NCI-H1436 treated with DMSO at 0.1 percent for 48 hours (cell line): ENCODE measurements at places on chromosomes 1 and 21.

DNA sequence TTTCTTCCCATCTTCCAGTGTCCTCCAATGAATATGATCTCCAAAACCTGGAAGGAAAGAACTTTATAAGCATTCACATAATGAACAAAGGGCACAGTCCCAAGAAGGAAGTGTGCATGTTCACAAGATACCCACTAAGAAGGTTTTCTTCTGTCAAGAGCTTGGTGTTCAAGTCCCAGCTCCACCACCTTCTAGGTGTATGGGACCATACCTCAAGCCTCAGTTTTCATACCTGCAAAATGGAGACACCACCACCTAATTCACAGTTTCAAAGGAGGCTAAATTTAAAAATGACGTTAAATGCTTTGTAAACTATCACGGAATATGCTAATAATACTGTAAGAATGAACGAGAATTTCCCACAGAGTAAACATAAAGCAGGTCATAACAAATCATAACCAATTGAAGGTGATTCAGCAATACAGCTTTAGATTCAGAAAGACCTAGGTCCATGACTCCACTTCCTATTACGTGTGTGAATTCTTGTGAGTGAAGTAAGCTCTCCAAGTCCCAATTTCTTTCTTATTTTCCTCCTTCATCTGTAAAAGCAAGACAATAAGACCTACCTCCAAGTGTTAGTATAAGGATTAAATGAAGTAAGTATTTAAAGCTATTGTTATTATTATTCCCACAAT is 8.1 kb upstream of the KTI12 start:
- DNase-seq = no peak

GRCh38 chr1:171597203-171597602 is 24.8 kb upstream of the MYOCOS start:
- DNase-seq = no peak

DNA sequence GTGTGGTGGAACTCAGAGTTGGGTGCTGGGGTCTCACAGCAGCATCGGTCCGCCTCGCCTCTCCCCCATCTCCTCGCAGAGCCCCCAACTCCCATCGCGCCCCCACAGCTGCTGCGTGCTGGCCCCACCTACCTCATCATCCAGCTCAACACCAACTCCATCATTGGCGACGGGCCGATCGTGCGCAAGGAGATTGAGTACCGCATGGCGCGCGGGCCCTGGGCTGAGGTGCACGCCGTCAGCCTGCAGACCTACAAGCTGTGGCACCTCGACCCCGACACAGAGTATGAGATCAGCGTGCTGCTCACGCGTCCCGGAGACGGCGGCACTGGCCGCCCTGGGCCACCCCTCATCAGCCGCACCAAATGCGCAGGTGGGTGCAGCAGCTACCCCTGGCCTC is 24.2 kb downstream of the PTPRU start:
- DNase-seq = no peak

- no peak for DNase-seq
Measured at GRCh38 chr1:66300972-66301451, 232.9 kb upstream of the SGIP1 start.

DNA sequence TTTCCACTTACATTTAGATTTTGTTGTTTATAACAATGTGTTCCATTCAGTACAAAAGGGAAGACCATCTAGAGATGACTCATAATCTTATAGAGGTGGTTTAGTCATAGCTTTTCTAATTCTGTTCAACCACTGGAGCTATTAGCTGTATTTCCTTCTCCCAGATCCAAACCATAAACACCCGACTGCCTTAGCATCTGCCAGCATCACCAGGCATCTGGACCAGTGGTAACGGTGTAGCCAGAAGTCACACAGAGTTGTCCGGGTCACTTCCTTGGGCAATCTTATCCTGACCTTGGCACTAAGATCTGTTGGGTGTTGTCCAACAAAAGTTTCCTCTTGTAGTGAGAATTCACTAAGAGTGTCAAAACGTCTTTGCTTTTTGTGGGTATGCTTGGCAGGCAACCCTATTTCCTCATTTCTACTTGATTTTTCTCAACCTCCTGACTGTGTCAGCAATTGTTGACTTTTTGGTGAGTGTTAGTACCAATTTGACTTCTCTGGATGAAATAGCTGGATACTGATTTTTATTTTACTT is 372.1 kb upstream of the B3GALT2 start:
- DNase-seq = no peak

GRCh38 chr1:24921938-24922662 is 8.0 kb downstream of the RUNX3 start:
- no peak for DNase-seq

- DNase-seq = no peak
Measured at GRCh38 chr1:43549921-43550597, 19.4 kb downstream of the PTPRF start.

DNA sequence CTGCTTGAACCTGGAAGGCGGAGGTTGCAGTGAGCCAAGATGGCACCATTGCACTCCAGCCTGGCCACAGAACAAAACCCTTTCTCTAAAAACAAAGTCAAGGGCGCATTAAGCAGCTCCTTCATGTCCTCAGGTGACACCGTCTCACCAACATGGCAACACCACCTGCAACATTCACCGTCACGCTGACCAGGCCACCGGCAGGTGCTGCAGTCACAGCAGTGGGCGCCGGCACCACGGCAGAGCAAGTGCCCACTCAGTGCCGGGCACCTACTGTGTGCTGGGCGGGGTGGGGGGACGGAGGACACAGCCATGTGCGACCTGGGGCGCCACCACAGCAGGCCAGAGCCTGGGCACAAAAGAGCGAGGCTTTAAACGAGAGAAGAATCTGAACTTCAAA is 12.1 kb downstream of the ATAD3B start:
- no peak for DNase-seq

GRCh38 chr1:165424454-165425216 is 20.3 kb downstream of the RXRG start:
- DNase-seq = no peak

DNA sequence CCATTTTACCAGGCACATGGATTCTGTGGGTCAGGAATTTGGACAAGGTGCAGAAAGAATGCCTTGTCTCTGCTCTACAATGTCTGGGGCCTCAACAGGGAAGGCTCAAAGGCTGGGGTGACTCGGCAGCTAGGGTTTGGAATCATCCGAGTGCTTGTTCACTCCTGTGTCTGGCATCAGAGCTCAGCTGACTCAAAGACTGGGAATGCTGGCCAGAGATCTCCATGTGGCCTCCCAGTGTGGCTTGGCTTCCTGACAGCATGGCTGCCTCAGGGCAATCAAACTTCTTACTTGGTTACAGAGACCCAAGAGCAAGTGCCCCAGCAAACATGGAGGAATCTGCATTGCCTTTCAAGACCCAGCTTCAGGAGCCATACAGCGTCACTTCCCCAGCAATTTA is 110.5 kb downstream of the TOMM20 start:
- DNase-seq = no peak

- DNase-seq = no peak
Measured at GRCh38 chr21:35034203-35034926, 14.7 kb downstream of the RUNX1 start.

DNA sequence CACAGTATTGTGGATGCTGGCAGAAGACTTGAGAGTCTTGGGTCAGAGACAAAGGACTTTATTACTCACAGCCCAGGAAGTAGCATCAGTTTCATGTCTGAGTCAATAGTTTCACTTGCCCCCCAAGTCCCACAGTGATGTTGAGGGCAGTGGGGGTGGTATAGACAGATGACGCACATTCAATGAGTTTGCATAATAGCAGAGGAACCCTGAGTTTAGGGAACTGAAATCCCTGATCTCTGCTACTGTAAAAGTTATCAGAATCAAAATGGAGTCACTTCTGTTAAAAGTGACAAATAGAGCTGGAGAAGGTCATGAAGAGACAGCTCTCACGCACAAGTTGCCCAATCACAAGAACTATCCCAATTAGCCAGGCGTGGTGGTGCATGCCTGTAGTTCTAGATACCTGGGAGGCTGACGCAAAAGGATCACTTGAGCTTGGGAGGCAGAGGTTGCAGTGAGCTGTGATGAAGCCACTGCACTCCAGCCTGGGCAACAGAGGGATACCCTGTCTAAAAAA is 11.5 kb upstream of the HCRTR1 start:
- no peak for DNase-seq

DNA sequence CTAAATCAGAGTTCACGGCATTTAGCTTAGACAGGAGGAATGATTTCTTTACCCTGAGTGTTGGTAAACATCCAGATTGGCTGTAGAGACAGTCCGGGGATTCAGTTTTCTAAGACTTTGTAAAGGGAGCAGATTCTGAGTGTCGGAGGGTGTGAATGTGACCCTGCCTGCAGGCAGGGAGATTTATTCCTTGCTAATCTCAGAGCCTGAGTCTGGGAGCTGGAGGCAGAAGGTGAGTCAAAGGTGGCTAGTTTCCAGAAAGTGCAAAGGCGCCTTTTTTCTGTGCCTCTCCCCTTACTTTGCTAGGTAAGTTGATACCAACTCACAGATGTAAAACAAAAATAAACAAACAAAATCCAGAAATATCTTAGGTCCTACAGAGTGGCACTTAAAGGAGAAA is 11.7 kb downstream of the ATP1B1 start:
- DNase-seq = no peak

DNA sequence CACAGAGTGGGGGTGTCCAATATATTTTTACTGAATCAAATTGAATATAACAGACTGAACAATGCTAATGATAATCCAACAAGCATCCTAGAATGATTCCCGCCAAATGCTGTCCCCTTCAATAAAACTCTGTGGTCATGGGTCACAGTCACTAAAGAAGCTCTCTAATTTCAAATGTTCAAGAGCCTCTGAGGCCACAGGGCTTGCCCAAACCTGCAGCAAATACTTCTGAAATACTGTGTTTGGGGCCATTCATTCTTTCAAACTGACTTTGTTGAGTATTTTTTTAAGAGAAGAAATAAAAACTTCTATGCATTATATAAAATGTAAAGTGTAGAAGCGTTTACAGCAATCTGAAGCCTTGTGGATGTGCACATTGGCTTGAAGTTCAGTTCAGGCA is 7.6 kb upstream of the BEND5 start:
- DNase-seq = no peak

DNA sequence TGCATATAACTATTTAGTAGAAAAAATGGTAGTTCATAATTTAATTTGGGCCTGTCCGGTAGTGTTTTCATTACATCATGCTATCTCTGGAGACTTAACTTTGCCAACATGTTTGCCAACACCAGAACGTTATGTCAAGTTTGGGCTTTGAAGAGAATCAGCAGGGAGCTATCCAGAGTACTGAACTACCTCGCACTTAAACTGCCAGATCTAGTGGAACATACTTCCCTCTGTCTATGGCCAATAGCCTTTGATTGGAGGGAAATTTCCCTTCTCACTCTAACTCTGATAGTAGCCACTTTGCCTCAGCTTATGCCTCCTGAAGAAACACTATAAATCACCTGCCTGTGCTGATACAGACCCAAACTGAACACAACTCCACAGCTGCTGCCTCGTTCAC is 10.0 kb downstream of the LRRC53 start:
- no peak for DNase-seq

DNA sequence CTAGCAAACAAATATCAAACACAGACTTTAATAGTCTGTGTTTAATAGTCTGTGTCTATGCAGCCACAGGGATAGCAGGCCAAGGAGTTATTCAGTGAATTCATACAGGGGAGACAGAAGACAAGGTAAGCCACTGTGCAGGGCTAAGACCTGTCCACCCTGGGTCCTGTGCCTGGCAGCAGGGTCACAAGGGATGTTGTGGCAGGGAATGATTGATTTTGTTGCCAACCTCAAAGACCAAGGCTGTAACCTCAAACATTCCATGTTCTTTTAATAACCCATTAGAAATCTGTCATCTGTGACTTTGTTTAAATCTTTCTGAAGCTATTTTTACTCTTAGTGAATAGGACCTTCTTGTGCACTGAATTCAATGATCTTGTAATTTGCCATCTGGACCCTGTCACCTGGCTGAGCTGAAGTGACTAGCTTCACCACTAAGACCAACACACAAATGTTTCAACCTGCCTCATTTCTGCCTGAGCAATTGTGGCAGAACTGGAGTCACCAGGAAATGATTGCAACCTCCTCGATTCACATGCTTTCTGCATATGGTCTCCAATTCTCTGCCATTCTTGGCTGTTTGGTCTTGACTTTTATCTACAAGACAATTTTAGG is 154.2 kb downstream of the ASTN1 start:
- no peak for DNase-seq

GRCh38 chr1:115062542-115063004 is 26.7 kb downstream of the TSPAN2 start:
- DNase-seq = no peak

- DNase-seq = no peak
Measured at GRCh38 chr1:201507360-201507675, 395 bp upstream of the CSRP1 start.

DNA sequence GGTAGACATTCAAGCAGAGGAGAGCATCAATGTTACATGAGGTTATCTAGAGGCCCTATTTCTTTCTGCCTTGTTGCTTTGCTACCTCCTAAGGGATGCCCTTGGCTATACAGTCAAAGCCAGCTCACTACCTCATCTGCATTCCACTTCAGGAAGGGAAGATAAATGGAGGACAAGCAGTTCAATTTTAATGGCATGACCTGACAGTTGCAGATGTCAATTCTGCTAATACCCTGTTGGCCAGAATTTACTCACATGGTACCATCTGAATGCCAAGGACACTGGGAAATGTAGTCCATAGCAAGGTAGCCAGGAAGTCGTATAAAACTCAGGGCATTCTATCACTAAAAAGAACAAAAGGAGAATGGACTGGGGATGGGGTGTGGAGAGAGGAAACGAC is 31.5 kb downstream of the PALMD start:
- DNase-seq = no peak

DNA sequence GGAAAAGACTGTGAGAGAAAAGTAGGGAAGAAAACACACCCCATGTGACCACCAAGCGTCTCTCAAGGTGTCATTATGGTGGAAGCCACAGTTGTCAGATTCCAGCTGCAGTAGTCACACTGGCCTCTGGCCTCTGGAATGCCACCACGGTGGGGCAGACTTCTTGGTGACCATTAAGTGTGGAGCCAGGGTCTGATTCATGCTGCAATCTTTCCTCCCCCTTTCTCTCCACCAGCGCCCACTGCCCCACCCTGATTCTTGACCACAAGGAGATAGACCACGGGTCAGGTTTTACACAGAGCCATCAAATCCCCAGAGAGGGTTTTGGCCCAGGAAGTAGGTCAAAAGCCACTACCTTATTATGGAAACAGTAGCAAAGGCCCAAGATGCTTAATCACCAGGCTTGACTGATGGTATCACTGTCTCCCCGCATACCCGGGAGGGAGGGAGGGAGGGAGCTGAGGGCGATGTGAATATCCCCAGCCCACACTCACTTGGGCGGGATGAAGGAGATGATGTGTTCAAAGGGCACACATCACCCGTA is 52.7 kb upstream of the GRHL3 start:
- DNase-seq = no peak

DNA sequence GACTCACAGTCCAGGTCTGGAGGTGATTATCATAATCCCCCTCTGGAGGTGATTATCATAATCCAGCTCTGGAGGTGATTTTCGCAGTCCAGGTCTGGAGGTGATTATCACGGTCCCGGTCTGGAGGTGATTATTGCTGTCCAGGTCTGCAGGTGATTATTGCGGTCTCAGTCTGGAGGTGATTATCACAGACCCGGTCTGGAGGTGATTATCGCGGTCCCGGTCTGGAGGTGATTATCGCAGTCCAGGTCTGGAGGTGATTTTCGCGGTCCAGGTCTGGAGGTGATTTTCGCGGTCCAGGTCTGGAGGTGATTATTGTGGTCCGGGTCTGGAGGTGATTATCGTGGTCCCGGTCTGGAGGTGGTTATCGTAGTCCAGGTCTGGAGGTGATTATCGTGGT is 76.6 kb downstream of the SDCCAG8 start:
- no peak for DNase-seq
